NCI-H510A (cell line): ENCODE measurements at places on chromosomes 6 and 20.

- DNase-seq = no peak
Observed at GRCh38 chr20:2244993-2245392, 50.8 kb upstream of the TGM3 start.

- DNase-seq = peak; percentile 88
Observed at GRCh38 chr6:52725535-52726192, 37.6 kb downstream of the GSTA2 start.

DNA sequence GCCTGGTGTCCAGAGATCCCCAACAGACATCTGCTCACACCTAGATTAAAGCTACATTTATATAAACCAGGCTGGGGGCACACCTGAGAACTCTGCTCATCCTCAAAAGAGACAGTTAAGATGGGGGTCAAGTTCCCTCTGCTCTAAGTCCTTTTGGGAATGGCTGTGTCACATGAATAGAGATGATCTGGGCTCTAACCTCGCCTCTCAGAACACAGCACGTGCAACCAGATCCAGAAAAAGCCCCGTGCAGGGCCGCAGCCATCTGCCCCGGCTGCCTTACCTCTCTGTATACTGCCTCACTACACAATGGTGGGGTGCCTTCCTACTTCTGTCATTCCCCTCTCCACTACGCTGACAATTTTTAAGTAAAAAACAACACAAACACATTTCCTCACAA is 5.9 kb downstream of the MTCH1 start:
- DNase-seq = no peak

DNA sequence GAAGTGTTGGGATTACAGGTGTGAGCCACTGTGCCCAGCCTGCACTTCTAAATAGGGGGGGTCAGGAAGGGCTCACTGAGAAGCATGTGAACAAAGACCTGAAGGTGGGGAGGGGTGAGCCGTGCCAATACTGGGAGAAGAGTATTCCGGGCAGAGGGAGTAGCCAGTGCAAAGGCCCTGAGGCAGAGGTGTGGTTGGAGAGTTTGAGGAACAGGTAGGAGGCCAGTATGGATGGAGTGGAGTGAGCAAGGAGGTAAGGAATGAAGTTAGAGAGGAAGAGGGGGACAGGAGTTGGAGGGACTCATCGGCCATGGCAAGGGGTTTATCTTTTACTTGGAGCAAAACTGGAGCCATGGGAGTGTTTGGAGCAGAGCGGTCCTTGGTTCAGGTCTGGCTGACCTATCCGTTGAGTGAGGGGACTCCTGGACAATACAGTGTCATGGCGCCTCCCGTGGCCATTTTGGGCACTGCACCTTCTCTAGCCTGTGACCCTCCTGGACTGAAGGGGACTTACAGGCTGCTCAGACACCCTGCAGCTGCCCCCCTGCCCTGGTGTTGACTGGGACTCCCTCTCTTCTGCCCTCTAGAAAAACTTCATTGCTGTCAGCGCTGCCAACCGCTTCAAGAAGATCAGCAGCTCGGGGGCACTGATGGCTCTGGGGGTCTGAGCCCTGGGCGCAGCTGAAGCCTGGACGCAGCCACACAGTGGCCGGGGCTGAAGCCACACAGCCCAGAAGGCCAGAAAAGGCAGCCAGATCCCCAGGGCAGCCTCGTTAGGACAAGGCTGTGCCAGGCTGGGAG is 12.1 kb downstream of the FOXS1 start:
- no peak for DNase-seq

DNA sequence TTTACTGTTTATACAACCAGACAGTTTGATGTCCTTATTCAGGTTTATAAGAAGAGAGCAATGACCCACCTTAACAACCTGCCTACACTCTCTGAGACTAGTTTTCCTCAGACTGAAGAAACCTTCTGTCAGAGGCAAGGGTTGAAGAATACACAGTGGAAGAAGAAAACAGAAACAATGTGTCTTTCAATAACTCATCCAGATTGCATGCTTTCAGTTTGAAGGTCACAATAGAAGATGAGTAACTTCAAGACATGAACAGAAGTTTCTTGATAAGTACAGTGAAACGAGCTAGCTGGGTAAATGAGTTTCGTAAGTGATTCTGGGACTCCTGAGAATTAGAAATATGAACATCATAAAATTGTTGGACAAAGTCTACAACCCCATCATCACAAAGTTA is 141.7 kb downstream of the STXBP5 start:
- DNase-seq = no peak

DNA sequence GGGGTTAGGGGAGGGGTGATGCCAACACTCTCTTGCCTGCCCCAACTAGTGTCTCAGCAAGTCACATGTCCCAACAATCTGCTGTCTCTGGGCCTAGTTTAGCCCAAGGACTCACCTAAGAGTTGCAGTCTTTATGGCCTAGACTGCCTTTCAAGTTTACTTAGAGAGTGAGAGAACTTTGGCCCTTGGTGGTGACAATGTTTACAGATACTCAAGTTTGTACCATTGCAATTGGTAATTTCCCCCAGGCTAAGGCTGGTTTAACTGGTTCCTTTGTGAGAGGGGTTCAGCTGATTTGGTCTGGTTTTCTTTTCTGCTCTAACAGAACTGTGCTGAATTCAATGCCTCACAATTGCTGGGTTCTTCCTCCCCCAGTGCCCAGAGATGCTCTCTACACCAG is 1279.9 kb upstream of the EYS start:
- DNase-seq = peak; percentile 17

- DNase-seq = no peak
Observed at GRCh38 chr6:119330520-119331113, 18.9 kb downstream of the MAN1A1 start.

DNA sequence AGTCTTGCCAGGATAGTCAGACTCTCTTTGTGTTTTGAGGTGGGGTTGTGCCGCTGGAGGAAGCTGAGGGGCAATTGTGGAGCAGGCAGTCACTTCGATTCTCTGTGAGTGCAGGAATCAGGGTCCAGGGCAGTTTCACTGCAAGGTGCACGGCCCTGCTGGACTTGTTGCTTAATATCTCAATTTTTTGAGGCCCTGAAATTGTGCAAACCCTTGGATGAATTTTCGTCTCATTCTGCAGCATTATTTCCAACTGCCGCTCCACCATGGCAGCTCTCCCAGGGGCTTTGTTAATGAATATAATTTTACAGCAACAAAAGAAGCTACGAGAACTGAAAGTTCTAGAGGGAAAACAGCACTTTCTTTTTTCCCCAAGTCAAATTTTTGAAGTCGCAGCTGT is 531.9 kb downstream of the QKI start:
- no peak for DNase-seq

DNA sequence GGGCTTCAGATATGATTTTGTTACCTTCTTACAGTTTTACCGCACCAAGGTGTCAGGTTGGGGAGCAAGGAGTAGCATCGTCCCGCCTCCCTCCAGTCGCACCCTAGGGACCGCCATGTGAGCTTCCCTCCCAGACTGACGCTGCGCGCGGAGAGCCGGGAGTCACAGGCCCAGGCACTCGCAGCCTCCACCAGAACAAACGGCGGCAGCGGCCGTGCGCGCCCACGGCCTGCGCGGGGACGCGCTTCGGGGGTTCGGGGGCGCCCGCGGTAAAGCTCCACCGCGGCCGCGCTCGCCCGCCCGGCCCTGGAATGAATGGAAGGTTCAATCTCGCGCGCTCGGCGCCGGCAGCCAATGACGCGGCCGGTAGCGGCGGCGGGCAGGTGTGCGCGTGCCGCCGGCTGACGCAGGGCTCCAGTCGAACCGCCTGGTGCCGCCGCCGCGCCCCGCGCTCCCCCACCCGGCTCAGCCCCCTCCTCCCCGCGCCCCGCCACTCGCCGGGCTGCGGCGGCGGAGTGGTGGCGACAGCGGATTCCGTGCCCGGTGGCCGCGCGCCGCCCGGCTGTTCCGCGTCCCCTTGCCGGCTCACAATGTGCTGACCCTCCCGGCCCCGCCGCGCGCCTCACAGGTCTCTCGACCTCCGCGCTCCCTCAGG is 16.5 kb upstream of the LIN28B start:
- no peak for DNase-seq

DNA sequence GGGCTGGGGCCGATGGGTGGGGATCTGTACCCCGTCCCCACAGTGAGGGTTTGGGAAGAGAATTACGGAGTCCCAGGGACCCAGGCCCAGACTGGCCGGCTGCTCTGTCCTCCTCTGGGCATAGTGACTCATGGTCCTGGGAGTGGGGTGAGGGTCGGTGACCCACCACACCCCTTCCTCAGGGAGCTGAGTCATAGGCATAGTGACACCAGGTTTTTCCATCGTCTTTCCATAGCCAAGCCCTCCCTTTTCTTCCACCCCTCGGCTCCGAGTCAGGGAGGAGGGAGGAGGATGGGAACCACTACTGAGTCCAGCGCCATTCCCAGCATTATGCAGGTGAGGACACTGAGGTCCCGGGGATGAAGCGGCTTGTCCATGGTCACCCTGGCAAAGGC is 8.9 kb downstream of the CYP21A2 start:
- no peak for DNase-seq

DNA sequence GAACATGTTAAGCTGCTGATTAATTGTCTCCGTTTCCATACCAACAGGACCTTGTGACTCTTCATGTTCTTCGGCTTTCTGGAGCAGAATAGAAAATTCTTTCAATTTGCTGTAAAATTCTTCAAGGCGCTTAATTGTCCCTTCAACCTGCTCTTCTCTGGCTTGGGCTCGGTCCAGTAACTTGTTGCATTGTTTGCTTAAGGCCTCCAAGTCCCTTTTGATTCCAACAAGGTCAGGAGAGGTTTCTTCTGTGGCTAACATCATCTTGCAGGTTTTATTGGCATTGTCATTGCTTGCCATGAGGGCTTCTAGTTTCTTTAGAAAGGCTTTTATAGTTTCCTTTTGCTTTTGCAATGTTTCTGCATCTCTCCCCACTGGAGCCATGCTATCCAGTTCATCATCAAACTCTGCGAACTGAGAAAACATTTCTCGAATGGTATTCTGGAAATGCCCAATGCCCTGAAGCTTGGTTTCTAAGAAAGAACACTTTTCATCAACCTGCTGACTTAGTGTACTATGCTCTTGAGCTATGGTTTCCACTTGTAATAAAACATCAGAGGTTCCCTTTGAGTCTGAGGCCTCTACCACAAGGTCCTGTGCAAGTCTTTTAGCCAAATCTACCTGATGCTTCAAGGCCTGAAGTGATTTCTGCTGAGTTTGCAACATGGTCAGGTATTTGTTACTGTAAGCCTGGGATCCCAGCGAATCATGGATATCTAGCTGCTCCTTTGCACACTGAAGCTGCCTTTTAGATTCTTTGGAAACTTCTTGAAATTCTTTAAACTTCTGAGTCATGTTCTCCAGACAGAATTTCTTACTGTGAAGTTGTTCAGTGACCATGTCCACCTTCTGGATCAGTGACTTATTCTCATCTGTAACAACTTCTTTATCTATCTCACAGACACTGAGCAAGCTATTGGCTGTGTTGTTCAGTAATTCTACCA is 90.2 kb downstream of the DST start:
- DNase-seq = no peak

GRCh38 chr6:115908906-115909559 is 151.7 kb downstream of the FRK start:
- no peak for DNase-seq

- no peak for DNase-seq
Observed at GRCh38 chr20:4904127-4904860, 97.0 kb downstream of the SLC23A2 start.

DNA sequence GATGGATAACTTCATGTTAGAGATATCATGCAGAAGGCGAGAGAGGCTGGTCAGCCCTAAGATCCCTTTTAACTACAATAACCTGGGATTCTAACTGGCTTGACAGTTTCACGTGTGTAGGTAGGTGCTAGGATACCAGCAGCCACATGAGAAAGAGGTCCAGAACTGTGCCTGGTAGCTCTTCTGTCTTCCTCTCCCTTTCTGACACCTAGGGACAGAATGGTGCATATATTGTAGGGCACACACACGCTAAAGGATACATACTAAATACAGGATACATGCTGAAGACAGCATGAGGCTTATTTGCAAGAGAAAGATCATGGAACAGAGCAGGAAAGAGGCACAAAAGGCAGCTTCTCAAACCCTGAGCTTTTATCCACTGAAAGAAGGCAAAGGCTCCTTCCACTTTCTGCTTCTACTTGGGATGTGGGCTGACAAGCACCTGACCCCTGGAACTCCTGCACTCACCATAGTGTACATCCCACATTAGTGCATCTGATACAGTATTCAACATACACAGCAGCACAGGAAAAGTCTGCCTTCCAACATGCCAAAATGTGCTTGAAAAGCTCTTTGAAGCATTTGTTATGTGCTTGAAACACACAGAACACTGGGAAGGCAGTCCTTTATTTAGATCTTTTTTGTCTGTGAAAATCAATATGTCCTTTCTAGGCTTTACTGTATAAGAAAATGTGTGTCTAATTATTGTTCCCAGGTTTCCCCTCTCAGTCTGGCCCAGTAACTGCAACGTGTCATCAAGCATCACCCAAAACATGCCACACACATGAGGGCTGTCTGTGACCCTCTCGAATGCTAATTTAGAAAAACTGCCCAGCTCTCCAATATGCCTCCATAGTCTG is 3.2 kb downstream of the SLC22A23 start:
- DNase-seq = no peak

DNA sequence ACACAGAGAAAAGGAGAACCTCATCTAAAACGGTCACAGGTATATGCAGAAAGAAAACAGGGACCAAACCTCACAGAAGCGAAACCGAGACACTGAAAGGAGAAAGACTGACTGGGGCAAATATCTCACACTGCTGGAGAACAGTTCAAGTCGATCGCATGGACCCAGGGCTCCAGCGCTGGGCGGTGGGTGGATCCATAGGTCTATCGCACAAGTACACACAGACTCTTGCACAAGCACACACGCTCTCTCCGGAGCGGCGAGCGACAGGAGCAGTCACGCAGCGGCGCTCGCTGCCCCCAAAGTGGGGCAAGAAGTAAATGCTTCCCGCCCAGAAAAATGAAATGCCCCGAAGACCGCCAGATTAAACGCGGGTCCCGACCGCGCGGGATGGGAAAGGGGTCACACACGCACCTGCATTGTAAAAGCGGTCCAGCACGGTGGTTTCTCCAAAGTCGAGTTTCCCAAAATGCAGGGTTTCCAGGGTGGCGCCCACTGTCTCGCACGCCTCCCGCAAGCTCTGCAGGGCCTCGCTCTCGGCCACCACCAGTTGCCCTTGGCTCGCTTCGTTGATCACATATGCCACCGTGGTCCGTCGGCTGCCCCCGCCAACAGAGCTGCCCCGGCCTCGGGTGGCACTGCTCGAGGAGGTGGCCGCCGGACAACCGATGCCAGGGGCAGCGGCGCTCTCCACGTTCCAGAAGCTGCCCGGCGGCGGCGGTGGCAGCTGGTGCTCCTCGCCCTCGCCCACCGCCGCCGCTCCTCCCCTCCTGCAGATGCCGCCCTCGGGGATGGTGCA is 782 bp downstream of the MAP3K5 start:
- peak; percentile 10 for DNase-seq

DNA sequence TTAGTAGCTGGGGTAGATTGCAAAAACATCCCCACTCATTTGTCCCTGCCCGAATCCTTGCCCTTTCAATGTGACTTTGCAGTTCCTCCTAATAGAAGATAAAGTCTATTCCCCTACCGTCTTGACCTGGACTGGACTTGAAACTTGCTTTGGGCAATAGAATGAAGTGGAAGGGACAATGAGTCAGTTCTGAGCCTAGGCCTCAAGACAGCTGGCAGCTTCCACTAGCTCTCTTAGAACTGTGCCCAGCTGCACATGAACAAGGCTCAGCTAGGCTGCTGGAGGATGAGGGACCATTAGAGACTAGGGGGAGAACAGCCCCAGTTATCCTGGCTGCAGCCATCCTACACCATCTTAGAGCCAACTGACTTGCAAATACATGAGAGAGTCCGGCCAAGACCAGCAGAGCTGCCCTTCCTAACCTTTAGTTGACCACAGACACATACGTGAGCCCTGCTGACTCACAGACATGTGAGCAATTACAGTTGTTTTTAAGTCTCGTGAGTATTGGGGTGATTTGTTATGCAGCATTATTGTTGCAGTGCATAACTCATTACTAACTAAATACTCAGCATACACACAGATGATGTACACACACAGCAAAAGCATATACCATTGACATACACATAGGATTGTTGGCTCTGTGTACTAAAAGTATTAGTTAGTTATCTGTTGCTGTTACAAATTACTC is 105.5 kb downstream of the DHX35 start:
- no peak for DNase-seq
